ENCODE measurements at places on chromosomes 2 and 18.

DNA sequence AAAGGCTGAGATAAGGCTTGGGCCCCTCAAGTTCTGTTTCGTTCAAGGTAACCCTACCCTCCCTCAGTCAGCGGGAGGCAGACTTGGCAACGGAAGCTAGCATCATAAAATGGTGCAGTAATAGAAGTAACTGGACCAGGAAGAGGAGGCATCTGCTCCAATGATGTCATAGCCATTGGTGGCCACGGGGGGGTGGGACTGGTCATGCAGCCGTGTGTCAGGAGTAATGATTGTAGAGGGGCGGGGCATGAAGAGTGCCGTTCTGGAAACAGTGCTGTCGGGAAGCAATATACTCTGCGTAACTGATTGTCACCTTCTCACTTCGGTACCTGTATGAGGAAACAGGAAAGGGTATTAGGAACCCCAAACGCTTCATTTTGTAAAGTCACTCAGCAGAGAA is 6.9 kb upstream of the POLR2D start:
- DNase-seq: no peak

DNA sequence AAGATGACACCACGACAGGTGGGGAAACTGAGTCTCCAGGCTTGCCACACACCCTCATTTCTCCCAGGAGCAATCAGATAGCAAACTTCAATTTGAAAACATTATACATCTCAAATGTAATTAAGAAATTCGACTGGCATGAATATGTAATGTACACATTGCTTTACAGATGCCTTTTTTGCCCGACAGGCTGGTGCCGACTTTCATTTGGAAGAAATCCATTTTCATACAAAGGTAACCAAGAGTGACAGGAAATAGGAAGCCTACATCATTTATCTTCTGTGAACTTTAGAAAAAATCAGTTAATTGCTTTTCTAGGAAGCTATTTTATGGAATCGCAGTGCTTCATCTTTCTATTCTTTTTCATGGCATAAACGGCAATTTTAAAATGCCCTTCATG is 140.3 kb downstream of the AFF3 start:
- no peak for DNase-seq

GRCh38 chr2:238914648-238915015 is 66.7 kb downstream of the TWIST2 start:
- no peak for DNase-seq

DNA sequence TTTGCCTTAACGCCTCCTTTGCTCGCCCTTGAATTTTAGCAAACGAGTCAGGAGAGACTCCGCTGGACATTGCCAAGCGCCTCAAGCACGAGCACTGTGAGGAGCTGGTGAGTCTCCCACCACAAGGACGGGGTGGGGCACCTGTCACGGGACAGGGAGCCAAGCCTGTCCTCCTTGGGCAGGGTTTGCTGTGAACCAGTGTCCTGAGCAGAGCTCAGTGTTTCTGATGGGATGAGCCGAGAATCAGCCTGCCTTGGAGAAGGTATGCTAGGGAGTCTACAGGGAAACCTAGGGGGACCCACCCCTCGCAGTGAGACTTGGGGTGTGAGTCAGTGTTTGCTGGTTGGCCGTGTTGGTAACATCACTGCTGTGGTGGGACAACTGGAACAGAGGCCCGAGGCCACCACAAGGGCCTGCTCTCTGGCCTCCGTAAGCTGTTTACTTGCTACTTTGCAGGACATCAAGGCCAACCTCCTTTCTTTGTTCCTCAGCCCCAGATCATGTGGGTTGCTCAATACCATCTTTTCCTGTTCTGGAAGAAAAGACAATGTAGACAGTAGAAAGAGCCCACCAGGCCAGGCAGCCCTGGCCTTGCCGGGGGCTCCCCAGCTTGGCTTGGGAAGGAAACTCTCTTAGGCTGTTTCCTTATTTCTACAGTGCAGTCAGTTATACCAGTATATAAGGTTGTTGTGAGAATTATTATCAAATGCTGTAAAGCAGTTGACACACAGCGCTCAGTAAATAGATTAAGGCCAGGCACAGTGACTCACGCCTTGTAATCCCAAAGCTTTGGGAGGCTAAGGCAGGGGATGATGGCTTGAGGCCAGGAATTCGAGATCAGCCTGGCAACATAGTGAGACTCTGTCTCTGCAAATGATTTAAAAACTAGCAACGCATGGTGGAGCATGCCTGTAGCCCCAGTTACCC is 42.4 kb downstream of the ITGB1BP1 start:
- DNase-seq: no peak

DNA sequence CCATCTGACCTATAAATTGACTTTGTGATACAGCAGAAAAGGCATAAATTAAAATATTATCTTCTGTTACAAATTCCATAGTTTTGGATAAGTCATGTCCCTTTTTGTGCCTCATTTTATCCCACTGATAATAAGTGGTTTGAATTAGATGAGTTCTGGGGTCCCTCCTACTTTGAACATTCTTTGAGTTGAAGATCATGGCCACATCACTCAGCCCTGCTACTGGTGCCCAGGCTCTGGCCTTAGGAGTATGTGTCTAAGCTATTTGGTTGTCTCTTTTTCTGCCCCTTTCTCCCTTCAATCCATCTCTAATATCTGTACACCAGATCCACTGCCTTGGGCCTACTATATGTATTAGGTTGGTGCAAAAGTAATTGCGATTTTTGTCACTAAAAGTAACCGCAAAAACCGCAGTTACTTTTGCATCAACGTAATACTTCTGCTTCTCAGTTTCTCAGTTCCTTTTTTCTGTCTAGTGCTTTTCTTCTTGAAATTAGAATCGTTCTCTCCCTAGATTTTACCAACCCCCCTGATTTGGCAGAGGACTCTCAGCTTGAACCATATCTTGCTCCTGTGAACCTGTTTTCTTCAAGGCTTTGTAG is 362.5 kb upstream of the TNP1 start:
- peak; percentile 68 for DNase-seq

- no peak for DNase-seq
Measured at GRCh38 chr2:172965433-172966212, 110.0 kb upstream of the MAP3K20 start.

DNA sequence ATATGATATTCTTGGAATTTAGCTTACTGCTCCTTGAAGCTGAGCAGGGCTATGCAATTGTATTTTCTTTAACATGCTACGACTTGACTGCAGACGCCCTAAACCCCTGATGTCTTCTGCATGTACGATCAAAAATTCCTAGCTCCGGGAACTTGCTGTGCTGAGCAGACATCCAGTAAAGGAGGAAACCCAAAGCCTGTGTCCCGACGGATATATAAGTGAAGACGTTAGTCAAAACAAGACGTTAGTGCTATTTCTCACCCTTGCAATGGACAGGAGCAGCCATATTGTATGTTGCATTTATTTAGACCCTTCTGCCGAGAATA is 51.5 kb downstream of the SETBP1 start:
- no peak for DNase-seq

GRCh38 chr18:12041561-12041960 is 52.1 kb upstream of the ANKRD62 start:
- DNase-seq: peak; percentile 81

- DNase-seq: no peak
Measured at GRCh38 chr18:27715751-27716150, 461.2 kb downstream of the CDH2 start.

GRCh38 chr18:35455926-35456763 is 41.6 kb downstream of the INO80C start:
- no peak for DNase-seq

DNA sequence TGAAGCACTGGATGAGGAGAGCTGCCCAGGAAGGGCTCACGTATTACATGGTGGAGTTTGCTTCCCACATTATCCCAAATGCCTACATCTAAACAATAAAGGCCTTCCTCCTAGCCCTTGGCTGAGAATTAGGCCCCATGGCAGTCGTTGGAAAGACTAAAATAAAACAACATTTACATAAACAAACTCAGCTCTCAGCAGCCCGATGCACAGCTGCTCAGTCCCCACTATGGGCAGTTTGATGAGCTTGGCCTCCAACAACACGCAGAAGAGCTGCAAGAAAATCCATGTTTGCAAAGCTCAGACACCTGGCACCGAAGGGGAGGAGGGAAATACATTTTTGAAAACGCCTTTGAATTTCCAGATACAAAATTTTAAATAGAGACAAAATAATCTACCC is 352.4 kb downstream of the EIPR1 start:
- DNase-seq: no peak

DNA sequence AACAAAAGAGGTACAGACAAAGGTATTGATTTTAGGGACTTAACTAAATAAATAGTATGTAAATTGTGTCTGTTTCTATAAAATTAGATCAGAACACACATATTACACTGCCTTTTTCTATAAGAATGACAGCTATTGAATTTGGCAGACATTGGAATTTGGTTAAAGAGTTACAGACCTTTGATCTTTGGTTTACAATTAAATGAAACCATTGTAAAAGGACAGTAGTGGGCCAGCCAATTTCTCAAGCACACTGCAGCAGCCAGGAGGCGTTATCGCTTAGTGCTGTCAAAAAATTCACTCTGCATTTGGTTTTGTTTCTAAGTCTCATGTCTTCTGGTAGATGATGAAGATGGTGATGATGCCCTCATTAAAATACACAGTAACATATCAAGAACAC is 175.9 kb downstream of the NR4A2 start:
- no peak for DNase-seq

- peak; percentile 38 for DNase-seq
Measured at GRCh38 chr2:85753525-85754312, at the start of gene ATOH8. Gene ATOH8, plus strand, starts transcription at chr2:85753991. Its CDS starts 199 bp downstream, at chr2:85754190.

DNA sequence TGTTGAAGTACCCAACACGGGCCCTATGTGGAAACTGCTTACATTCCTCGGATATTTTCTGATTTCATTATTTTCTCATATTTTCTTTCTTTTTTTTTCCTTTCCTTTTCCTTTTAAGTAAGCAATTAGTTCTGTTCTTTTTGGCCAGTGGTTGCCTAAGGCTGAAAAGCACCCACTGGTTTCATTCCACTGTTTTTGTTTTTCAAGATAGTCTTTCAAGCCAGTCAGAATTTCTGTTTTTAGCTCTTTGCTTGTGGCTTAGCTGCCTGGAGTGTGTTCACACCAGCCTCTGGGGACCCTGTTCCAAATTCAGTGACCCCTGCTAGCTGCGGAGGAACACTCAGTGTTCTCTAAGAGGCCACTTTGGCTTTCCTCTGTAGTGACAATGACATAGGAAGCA is 73.6 kb downstream of the NRP2 start:
- no peak for DNase-seq

- DNase-seq: peak; percentile 15
Measured at GRCh38 chr2:88190808-88191721, 20.9 kb downstream of the THNSL2 start.

DNA sequence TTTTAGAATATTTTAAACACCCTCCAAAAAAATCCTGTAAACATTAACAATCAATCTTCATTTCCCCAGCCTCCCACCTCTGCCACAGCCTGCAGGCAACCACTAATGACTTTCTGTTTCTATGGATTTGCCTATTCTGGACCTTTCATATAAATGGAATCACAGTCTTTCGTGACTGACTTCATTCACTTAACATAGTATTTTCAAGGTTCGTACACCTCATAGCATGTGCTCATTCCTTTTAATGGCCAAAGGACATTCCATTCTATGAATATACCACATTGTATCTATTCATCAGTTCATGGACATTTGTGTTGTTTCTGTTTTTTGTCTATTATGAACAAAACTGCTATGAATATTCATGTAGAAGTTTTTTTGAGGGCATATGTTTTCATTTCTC is 48.5 kb downstream of the NAT8 start:
- DNase-seq: no peak

GRCh38 chr2:96608469-96609455 is 29.4 kb downstream of the KANSL3 start:
- no peak for DNase-seq

DNA sequence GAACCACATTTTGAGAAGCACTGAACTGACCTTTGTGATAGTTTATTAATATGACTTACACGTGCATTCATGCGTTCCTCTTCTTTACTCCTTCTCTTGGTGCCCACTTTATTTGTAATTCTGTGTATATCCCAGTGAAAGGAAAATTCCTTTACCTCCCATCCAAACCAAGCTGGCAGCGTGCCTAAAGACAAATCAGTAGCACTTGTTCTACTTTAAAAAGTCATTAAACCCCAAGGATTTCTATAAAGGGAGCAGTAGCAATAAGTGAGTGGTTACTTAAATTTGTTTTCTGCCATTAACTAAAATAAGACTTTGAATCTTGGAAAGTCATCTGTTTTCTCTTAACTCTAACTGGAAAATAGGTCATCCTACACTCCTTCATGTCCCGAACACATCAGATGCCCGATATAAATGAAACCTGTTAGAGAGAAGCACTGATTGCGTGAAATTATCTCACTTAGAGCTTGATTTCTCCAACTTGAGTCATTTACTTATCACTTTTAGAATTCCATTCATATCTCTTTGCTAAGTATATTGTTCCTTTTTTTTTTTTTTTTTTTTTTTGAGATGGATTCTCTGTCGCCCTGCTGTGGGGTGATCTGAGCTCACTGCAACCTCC is 10.7 kb downstream of the PIK3C3 start:
- no peak for DNase-seq

DNA sequence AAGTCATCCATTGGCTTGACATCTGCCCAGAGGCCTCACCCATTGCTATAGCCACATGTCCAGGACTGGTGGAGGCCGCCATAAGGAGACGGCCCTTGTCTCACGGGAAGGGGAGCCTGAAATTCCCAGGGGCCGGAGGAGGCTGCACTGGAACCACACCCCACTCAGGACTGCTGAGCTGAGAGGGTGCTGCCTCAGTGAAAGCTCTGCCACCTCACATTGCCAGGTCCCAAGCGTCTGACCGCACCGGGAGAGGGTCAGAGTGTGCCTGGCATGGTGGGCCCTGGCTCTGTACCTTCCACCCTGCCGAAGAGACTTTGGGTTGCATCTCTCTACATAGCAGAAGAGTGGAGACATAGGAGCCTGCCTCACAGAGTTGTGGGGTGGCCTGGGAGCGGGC is 134.1 kb upstream of the GLI2 start:
- no peak for DNase-seq

- DNase-seq: no peak
Measured at GRCh38 chr2:147451902-147452515, 392.8 kb upstream of the ACVR2A start.
